ENCODE measurements at places on chromosomes 6 and 20. TPM values are rescaled to one million over a fixed set of nuclear protein-coding genes. Genes with fewer than 3 reads are reported as not detected.

SIRPA gene
- total RNA-seq: 8.1 TPM

RNF217 gene
- 11.8 TPM for total RNA-seq

RPS6KA2 gene
- total RNA-seq: 4.6 TPM

FNDC11 gene
- 1.3 TPM for total RNA-seq
